Activated T-cell treated with anti-CD3 and anti-CD28 coated beads, Interleukin-2, amount 50 U/mL, for 72 hours (primary cell): ENCODE measurements at places on chromosomes 5 and 9. TPM values are rescaled to one million over a fixed set of nuclear protein-coding genes. Genes with fewer than 3 reads are reported as not detected.

DNA sequence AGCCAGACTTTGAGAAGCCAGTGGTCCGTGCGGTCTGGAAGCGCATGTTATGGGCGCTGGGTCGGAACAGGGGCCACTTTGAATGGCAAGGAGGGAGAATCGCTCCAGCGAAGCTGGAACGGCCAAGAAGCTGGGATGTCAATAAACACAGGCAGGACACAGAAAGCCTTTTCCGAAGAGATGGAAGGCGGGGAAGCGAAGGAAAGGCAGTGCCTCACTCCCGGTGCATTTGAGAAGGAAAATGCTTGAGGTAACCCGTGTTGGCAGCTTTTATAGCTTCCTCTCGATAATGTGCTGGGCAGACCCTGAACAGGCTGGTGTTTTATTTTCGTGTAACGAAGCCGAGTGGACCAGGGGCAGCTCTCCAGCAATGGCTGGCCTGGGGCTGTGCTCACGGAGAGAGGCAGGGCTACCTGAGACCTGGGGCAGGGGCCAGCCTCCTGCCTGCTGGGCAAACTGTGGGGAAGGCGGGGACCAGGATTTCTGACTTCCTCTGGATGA is 84.2 kb upstream of the SPRY4 start:
- H3K4me1 ChIP-seq, result no peaks in the 10 kb centered on the region
- no peak for DNase-seq
- no peak overlapping the region for H3K27ac ChIP-seq
- H3K27me3 ChIP-seq, result no peaks in the 10 kb centered on the region
- H3K36me3 ChIP-seq, result no peaks in the 10 kb centered on the region

DNA sequence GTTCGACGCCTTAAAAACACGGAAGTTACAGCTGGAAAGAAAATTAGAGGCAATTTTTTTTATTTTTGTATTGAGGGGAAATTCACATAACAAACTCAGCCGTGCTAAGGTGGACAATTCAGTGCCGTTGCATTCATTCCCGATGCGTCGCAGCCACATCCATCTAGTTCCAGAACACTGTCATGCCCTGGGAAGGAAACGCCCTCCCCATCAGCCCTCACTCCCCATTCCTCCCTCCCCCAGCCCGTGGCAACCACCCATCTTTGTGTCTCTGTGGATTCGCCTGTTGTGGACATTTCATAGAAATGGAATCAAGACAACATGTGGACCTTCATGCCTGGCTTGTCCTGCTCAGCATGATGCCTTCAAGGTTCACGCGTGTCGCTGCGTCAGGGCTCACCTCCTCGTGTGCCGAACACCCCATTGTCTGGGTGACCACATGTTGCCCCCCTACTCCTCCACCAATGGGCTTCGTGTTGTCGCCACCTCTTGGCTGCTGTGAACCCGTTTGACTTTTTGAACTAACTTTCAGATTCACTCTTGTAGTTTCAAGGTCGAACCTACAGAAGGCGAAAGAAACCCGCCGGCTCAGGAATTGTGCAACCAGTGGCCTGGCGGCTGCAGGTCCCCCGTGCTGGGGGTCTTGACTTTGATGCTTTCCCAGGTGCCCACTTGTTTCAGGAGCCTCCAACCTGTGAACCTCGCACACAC is 17.4 kb upstream of the CAMSAP1 start:
- peak overlapping the region; percentile 76 for H3K4me3 ChIP-seq
- H3K27ac ChIP-seq, result peak overlapping the region; percentile 97
- H3K36me3 ChIP-seq, result peaks cover 3% of the 10 kb centered on the region
- DNase-seq, result peak; percentile 30
- no peaks in the 10 kb centered on the region for H3K27me3 ChIP-seq
- H3K4me1 ChIP-seq, result peaks cover 45% of the 10 kb centered on the region

DNA sequence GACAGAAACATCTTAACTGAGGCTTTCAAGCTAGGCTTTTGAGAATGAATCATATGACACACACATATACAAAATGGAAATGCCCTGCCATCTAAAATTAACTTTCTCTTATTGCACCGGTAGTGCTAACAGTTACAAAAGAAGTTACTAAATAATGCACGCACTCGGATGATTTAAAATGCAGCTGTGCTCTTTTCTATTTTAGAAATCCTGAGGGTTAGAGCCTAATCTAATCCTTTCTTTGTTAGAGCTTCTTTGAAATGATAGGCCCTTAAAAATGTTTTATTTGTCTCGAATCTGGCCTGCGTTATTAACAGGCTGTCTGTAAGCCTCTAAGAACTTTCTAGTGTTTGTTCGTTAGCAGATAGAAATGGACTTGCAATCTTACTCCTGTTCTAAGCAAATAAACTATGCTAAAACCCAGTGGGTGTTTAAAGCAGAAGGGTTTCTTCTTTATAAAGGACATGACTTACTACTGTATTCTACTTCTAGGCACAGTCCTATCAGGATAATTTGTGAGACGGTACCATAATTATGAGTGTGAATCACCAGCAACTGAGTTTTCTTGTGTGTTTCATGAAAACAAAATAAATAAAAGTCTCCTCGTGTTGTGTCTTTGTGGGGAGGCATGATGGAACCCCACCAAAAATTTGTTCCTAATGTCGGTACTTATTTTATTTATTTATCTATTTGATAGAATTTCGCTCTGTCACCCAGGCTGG is 69.2 kb upstream of the MYO10 start:
- H3K27ac ChIP-seq, result no peak overlapping the region
- DNase-seq, result no peak
- H3K4me3 ChIP-seq, result no peak overlapping the region
- H3K4me1 ChIP-seq, result no peaks in the 10 kb centered on the region
- H3K36me3 ChIP-seq, result no peaks in the 10 kb centered on the region

DNA sequence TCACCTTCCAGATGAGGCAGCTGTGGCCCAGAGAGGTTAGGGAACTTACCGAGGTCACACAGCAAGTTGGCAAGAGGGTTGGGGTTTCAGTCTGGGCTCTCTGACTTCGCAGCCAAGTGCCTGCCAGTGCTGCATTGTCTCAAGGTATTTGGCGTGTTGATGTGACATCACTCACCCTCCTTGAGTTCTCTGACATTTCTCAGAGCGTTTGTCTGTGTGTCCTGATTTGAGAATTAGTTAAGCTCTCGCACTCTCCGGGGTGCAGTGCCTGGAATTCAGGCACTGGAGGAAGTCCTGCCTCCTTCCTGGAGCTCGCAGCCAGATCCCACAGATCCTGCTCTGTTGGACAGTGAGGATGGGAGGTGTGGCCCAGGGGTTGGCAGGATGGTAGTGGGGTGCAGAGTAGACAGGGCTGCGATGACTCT is 25.7 kb downstream of the WWC1 start:
- H3K27me3 ChIP-seq, result no peaks in the 10 kb centered on the region
- no peaks in the 10 kb centered on the region for H3K4me1 ChIP-seq
- H3K27ac ChIP-seq, result no peak overlapping the region
- no peak for DNase-seq

TIMD4 gene
- total RNA-seq, result 7.3 TPM

DNA sequence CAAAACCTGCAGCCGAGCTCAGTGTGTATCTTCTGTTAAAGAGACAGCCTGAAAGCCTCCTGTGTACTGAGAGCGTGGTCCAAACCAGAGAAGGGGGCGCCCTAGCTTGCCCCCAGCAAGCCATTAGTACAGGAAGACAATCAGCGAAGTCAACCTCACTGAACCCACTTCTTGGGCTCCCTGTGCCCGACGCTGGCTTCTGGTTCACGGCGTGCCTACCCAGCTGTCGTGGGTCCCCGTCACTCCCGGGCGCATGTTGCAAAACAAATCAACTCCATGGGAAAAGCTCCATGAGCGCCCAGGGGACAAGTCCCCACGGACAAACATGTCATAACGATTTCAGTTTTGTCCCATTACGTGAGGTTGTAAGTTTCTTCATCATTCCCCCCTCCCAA is 326.9 kb downstream of the SH3GL2 start:
- peaks cover 18% of the 10 kb centered on the region for H3K27me3 ChIP-seq
- H3K27ac ChIP-seq, result no peak overlapping the region
- H3K36me3 ChIP-seq, result no peaks in the 10 kb centered on the region

GRCh38 chr5:77669677-77670076 is 31.2 kb upstream of the OTP start:
- no peak overlapping the region for H3K27ac ChIP-seq
- H3K36me3 ChIP-seq, result no peaks in the 10 kb centered on the region
- no peak for DNase-seq
